ENCODE measurements at places on chromosomes 2 and 18.

- no peak for DNase-seq
Measured at GRCh38 chr2:238912916-238913875, 65.3 kb downstream of the TWIST2 start.

GRCh38 chr2:203904022-203904421 lies 32.5 kb upstream of the ICOS start:
- DNase-seq, result no peak

- no peak for DNase-seq
Measured at GRCh38 chr18:33851546-33852078, 273.6 kb downstream of the ASXL3 start.

DNA sequence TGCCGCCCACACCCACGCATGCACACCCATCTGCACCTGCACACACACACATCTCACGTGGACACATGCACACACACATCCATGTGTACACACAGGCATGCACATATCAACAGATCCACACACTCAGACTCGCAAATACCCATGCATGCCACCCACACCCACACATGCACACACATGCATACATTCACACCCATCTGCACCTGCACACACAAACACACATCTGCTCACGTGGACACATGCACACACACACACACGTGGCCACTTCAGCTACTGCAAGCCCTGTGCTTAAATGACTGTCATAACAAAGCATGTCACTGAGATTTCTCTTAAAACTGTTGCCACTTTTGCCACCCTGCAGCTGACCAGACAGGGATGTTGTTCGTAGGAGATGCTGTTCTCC lies 186.6 kb downstream of the SNTG2 start:
- no peak for DNase-seq

- no peak for DNase-seq
Measured at GRCh38 chr2:121088251-121089165, 196.5 kb downstream of the TFCP2L1 start.

DNA sequence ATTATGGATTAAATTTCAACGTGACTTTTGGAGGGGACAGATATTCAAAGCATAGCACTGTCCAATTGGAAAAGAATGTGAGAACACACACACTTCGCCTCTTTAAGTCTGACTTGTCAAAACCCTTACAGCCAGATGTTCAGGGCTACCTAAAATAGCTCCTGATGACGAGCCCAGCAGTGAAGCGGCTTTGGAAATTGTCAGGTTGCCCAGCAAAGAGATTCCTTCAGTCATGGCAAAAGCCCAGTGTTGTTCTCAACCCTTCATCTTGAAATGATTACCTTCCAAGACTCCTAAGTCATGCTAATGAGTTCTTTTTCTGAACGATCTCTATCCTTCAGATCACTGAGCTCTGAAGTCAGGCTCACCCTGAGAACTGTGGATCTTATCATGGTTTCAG lies 436.6 kb downstream of the LRATD1 start:
- no peak for DNase-seq

GRCh38 chr2:11765501-11765900 lies 19.1 kb downstream of the LPIN1 start:
- no peak for DNase-seq

GRCh38 chr2:181037922-181038321 lies 57.5 kb downstream of the UBE2E3 start:
- DNase-seq, result no peak

DNA sequence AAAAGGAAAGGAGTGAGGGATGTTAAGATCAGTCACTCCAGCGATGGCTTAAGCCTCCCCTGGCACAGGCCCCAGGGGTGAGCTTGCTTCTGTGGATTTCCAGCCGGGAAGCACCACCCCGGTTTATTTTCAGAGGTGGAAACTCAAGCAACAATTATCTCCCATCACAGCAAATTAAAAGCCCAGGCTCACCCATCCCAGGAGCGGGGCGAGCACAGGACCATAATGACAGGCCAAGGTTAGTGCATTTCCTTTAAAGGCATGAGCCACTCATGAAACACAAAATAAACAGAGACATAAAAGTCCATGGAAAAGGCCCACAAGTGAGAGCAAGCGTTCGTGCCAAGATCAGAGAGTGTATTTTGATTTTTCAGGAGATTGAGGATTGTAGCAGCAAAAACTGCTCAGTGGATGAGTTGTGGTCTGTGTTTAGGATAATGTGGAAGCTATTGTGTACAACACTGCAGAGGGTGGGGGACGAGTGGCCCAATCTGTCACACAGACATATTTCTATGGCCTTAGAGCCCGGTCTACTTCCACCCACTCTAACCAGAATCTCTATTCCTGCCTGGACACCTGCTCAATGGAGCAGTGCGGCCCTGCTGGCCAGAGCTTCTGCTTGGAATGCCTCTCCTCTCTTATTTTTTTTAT lies 111.4 kb upstream of the CDC42EP3 start:
- DNase-seq, result no peak

GRCh38 chr2:174599310-174599921 lies 1.8 kb upstream of the WIPF1 start:
- DNase-seq, result no peak

GRCh38 chr18:39523281-39523680 lies 1957.7 kb upstream of the CELF4 start:
- DNase-seq, result no peak

DNA sequence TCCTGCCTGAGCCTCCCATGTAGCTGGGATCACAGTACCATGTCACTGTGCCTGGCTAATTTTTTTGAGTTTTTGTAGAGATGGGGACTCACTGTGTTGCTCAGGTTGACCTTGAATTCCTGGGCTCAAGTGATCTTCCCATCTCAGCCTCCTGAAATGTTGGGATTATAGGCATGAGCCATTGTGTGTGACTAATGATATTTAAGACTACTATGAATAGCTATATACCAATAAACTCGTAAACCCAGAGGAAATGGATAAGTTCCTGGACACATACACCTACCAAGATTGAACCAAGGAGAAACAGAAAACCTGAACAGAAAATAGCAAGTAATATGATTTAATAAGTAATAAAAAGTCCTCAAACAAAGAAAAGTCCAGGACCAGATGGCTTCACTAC lies 68.0 kb downstream of the TBR1 start:
- no peak for DNase-seq

Measured in CD4-positive, alpha-beta T cell (primary cell).